Stomach (tissue), 19 donors: ENCODE measurements at places on chromosomes 5 and 9. TPM values are rescaled to one million over a fixed set of nuclear protein-coding genes. Genes with fewer than 3 reads are reported as not detected.
A peak's percentile ranks its signal among the peaks of the same experiment; 100 is the strongest.

DNA sequence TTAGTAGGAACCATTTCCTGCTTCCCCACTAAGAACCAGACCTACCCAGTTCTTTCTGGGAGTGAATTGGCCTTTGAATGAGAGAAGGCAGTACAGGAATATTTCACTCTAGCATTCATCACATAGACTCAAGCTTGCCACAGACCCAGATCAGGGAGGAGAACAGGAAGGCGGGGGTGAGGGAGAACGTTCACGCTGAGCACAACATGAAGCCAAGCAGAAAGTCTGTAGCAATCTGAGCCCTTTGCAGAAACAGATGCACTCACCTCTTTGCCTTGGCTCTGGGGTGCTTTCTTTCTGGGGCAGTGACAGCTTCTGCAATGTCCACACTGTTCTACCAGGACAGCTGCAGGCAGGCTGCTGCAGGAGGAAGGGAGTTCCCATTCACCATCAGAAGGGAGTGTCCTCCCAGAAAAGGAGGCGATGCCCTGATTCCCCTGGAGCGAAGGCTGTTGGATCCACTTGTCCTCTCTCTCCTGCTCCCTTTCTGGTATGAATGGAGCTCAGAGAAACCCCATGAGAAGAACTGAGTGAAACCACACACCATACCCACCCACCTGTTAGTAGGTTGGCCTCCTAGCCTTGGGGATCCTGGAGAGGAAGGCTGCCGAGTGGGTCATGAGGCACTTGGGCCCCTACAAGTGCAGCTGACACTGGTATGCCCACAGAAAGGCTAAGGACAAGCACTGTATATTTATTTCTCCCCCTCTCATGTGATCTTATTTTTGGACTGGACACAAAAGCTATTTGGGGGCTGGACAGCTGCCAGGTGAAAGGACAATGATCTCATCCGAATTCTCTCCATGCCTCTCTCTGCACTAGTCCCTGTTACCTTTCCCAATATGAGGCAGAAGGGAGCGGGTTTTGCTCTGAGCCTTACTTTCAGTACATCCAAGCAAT, 11.7 kb upstream of the FGF1 start:
- H3K4me1 ChIP-seq, result peaks cover 24% of the 10 kb centered on the region
- H3K27me3 ChIP-seq, result no peaks in the 10 kb centered on the region
- H3K36me3 ChIP-seq, result no peaks in the 10 kb centered on the region
- H3K4me3 ChIP-seq, result no peak overlapping the region

GRCh38 chr5:127029581-127030258, 638 bp downstream of the MARCHF3 start:
- H3K4me1 ChIP-seq, result peaks cover 23% of the 10 kb centered on the region
- peak overlapping the region; percentile 74 for H3K4me3 ChIP-seq
- no peaks in the 10 kb centered on the region for H3K36me3 ChIP-seq
- peak overlapping the region; percentile 88 for H3K27ac ChIP-seq

The ARRDC1 gene
- polyA plus RNA-seq, result 93.5 TPM

The PCDHA13 gene
- polyA plus RNA-seq, result not detected

The RUSC2 gene
- polyA plus RNA-seq, result 6.6 TPM

The SCGB3A1 gene
- 3.7 TPM for polyA plus RNA-seq

The GRIN1 gene
- 0.25 TPM for polyA plus RNA-seq
